ENCODE measurements at places on chromosomes 3 and 15.

- no peak for DNase-seq
Observed at GRCh38 chr3:184157206-184157605, 2.0 kb downstream of the DVL3 start.

DNA sequence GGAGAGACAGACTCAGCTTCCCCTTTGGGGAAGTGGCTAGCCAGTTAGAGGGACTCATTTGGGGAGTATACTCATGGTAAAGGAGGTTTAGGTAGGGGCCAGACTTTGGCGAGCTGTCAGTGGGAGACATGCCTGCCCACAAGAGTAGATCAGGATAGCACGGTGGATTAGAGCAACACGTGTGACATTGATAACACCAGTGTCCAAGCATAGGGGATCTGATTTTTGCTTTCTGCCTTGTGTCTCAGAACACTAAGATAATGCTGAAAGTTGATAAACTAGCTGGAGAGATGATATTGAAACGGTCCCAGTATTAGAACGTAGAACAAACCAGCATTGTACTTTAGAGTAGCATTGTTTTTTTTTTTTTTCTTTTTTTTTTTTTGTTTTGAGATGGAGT is 25.9 kb downstream of the MAP6D1 start:
- no peak for DNase-seq

DNA sequence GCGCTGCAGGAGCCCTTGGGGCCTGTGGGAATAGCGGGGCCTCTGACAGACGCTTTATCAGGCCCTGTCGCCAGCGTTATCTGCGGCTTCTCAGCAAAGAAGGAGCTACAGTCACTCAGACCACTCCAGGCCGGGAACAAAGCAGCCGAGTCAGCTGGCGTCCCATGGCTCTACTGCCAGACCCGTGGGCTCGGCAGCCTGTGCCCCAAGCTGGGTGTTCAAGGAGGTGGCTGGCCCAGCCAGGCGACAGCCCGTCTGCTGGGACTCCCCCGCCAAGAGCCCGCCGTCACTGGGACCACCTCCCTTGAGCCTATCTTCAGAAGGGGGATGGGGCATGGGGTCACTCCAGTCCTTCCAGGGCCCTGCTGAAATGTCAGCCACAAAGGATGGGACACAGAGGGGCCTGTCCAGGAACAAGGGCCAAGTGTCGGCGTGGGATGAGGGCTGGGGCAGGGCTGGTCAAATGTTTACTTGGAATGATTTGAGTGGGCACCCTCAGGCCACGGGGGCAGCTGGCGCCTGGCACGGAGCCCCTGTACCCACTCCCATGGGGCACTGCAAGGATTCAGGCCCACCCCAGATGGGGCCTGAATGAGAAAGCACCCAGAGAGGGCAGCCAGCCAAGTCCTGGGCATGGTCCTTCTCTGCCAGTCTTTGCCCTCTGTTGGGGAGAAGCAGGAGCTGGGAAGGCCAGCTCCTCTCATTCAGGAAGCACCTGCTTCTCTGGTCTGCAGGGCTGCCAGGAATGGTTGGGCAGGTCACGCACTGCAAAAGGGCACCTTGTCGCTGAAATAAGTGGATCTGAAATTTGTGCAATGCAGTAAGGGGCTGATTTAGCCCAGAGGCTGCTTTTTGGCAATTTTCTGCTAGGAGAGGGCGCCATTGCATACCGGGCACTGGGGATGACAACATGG is 148.3 kb downstream of the SMAD6 start:
- no peak for DNase-seq

- DNase-seq, result no peak
Observed at GRCh38 chr3:73041537-73041936, 19.9 kb upstream of the EBLN2 start.

- no peak for DNase-seq
Observed at GRCh38 chr3:16216373-16216935, 42.0 kb downstream of the GALNT15 start.

GRCh38 chr15:43516801-43517353 is 531 bp upstream of the MAP1A start:
- peak; percentile 94 for DNase-seq

- no peak for DNase-seq
Observed at GRCh38 chr3:32614956-32615355, 44.3 kb upstream of the DYNC1LI1 start.

DNA sequence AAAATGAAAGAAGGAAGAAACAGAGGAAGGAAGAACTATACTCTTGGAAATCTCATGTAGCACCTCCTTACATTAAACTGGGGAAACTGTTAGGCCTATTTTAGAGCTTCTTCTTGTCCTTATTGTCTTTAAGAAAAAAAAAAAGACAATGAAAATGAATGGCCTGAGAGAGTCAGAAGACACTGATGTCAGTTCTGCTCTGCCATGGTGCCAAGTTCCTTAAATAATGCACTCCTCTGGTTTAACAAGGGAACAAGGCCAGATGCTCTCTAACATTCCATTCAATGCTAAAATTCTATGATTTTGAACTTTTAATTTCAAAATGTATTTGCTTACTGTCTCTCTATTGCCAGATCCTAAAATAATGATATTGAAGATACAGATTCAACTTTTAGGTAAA is 4.4 kb upstream of the MBNL1 start:
- DNase-seq, result no peak

DNA sequence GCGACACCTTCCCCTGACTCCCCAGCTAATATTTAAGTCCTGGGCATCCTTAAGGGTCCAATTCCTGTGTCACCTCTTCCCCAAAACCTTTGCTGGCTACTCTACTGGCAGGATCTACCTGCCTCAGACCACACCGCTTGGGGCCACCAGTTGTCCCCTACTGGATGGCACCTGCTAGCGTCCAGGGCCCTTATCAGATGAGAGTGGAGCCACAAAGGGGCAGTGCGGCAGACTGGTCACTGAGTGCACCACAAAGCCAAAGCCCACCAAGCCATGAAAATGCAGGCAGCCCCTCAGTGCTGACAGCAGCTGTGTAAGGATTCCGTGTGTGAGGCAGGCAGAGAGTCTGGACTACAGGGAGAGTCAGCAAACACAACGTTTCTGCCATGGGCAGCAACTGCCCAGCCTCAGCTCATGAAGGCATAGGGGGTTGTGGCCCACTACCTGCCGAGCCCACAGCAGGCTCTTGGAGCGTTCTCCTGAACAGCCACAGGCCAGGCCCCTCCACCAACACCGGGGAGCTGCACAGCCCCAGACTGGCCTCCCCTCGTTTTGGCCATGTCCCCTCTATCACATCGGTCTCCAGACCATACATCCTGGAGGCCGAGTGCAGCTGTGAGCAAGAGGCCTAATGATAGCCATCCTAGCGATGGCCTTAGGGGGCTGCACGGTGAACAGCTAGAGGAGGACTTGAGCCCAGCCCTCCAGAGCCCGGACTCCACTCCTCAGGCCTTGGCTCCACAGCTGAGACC is 32.3 kb downstream of the ALDH1L1 start:
- DNase-seq, result no peak

DNA sequence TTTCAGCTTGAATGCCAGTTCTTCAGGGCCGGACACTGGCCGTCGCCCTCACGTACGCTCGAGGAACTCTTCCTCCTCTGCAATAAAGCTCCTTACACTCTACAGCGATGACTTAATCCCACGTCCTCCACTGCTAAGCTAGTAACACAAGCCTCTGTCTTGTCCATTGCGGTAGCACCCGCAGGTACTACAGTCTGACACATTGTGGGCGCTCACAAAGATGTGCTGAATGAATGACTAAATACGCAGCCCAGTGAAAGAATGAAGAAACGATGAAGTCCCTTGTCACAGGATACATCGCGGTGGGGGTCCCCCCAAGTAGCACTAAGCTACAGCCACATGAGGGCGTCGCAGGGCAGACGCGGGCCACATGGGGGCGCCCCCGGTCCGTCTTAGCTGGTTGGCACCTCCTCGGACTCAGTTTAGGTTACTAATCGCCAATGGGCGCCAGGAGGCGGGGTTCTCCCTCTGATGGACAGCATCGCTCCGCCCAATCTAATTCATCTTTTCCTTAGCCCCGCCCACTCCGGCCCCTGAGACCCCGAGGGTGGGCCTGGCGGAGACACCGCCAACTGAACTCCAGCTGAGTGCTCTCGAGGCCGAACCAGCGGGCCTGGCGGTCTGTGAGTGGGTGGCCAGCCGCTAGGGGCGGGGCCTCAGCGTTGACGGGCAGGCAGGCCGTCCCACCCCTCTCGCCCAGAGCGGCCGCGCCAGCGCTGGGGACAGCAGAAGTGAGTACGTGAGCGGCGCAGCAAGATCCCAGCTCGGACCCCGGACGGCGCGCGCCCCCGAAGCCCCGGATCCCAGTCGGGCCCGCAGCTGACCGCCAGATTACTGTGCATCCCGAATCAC is at the start of gene EPHB3:
TSS of gene EPHB3 (plus strand) at position 725 of the 852 bp plus-strand sequence. CDS start 451 bp downstream, outside the sequence.
- DNase-seq, result peak; percentile 100

DNA sequence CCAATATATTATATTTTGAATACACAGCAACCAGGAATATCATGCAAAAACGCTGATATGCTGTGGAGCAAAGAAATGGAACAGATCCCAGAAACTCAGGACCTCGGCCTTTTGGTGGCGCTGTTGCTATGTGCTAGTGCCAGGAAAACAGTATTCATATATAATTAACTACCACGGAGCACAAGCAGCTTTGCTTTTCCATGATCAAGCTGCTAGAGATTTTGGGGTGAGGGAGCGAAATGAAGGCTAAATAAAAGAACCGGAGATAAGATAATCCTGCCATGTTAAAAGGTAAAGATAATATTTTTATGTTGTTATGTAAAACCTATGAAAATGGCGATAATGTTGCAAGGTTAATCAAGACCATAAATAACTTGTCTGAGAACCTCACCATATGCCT is 157.7 kb upstream of the FAM3D start:
- peak; percentile 83 for DNase-seq

- DNase-seq, result no peak
Observed at GRCh38 chr3:75049533-75049932, 435.1 kb upstream of the CNTN3 start.

DNA sequence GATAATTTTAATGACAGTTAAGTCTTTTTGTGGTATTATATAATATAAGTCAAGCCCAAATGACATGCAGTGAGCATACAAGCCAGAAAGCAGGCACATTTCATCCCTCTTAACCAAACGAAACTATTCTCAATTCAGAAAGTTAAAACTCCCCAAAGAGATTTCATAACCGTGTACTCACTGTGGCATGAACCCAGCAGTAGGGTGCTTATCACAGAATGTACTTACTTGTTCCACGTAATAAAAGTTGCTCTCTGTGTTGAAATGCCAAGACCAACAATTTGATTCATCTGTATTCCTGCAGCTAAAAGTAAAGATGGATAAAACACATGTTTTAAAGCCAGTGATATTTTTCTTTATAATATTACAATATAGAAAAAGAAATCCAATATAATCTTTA is 12.1 kb downstream of the GK5 start:
- no peak for DNase-seq

GRCh38 chr3:112059497-112059896 is 25.0 kb downstream of the TMPRSS7 start:
- DNase-seq, result no peak

DNA sequence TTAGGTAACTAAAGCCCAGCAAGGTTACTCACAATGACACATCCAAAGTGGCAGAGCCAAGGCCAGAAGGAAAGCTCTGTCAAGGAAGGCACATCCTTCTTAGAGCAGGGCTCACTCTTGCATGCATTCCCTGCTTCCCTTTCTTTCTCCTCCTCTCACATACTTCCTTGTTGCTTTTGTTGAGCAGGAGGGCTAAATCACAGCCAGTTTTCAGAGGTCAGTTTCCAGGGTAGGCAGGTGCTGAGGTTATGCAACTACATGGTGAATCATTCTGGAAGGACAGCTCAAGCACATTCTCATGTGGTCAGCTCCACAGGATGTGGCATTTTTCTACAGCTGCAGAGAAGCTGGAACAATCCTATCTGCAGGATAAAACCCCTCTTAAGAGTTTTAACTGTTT is 275.6 kb downstream of the ZNF621 start:
- DNase-seq, result no peak

- DNase-seq, result no peak
Observed at GRCh38 chr3:96169111-96169766, 645.2 kb upstream of the EPHA6 start.

- DNase-seq, result no peak
Observed at GRCh38 chr15:72940229-72940622, 112.0 kb upstream of the NEO1 start.

DNA sequence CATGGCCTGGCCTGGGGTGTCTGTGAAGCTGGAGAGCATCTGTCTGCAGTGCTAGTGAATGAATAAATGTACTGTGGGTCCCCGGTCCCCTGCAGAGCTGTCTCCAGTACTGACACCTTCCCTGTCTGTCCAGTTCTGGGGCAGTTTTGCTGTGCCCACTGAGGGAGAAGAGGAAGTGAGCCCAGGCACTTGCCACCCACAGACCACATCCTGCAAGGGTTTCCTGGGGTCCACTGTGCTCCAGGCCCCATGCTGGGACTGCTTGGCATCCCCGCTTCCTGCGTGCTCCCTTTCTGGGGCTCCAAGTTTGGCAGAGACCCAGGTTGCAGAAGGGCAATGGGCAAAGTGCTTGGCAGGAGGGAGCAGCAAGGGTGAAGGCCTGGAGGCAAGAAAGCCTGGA is 4.9 kb upstream of the SLC6A6 start:
- DNase-seq, result no peak

DNA sequence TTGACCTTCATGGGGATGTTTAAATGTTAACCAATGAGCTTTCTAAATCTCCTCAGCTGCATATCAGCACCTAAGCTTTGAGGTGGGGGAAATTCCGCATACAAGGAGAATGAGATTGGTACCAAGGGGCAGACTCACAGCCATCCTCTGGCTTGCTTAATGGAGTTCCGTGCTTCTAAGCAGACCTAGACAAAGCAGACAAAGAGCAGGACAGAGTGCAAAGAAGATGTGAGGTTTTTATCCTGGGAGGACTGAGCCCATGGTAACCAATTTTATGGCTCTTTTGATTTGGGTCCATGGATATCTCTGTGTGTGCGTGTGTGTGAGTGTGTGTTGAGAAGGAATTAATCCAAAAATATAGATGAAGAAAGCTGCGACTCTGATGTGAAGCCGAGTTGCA is 7.5 kb downstream of the TAFA4 start:
- DNase-seq, result no peak

DNA sequence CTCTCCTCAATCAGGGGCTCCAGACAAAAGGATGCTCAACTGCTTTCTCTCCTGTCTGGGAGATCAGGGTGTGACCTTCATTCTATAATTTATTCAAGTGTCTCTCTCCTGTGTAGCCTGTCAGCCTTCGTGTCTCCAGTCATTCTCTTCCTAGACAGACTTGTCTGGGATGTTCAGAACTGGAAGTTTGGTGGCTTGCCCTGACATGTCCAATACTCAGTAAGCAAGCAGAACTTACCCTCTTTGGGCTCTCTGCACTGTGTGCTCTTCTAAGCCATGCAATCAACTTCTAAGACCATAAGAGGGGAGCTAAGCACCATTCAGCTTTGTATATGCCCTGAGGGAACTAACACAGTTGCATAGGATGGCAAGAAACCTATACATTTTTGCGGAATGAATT is 14.1 kb downstream of the ACKR2 start:
- no peak for DNase-seq

GRCh38 chr15:45588219-45588875 is 1.2 kb downstream of the BLOC1S6 start:
- DNase-seq, result peak; percentile 23

DNA sequence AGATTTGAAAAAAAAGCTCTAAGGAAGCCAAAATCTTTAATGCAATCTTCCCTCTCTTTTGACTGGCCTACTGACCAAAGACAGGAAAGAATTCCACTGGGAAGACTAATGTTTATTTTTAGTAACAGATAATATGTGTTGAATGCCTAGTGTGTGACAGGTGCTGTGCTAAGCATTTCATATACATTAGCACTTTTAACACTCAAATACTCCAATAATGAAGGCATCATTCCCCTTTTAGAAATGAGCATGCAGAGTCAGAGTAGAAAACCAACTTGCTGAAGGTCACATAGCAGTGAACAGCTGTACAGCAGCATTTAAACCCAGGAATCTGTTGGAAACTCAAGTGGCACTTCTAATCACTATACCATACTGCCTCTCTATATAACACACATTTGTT is 170.6 kb downstream of the MINAR1 start:
- no peak for DNase-seq

- DNase-seq, result no peak
Observed at GRCh38 chr3:152196782-152197181, 71.9 kb upstream of the MBNL1 start.

Data from NCI-H82 (cell line).